ENCODE measurements at places on chromosomes 12 and 14.

- DNase-seq: peak; percentile 59
Observed at GRCh38 chr12:104605685-104606084, 148.9 kb downstream of the CHST11 start.

GRCh38 chr14:92846162-92846897 is 52.2 kb downstream of the GOLGA5 start:
- peak; percentile 77 for DNase-seq

GRCh38 chr14:64220466-64220865 is 73.7 kb downstream of the ESR2 start:
- no peak for DNase-seq

GRCh38 chr14:79663453-79663852 is 547.9 kb downstream of the DIO2 start:
- DNase-seq: no peak

- DNase-seq: no peak
Observed at GRCh38 chr12:81196595-81196994, 118.7 kb downstream of the ACSS3 start.

Measured in ELR (cell line).